Hematopoietic multipotent progenitor cell treated with erythropoietin and hydrocortisone succinate and interleukin-3 and kit ligand, for 8 days (in vitro differentiated cells): ENCODE measurements at places on chromosomes 6 and 20.

DNA sequence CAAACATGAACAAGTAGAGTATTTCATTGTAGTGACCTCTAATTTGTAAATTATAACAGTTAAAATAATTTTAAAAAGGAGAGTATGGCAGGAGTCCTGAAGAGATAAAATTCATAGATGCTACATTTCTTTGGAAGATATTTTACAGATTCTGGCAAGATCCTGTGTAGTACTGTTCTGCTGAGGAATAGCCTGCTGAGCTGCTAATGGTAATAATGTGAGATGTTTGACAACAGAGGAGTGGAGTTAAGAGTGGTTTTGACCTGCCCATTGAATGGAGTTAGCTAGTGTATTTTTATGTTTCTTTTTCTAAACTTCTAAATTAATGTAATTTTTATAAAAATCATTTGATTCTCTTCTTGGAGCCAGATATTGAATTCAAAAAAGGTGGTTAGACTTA lies 11.8 kb downstream of the CLVS2 start:
- DNase-seq: no peak

GRCh38 chr20:23205611-23206041 lies 119.5 kb upstream of the CD93 start:
- DNase-seq: no peak

- no peak for DNase-seq
These were observed 68.1 kb downstream of the PLCB4 start for GRCh38 chr20:9137001-9137400.

- DNase-seq: no peak
These were observed 161.5 kb downstream of the MYLK4 start for GRCh38 chr6:2589171-2589661.

DNA sequence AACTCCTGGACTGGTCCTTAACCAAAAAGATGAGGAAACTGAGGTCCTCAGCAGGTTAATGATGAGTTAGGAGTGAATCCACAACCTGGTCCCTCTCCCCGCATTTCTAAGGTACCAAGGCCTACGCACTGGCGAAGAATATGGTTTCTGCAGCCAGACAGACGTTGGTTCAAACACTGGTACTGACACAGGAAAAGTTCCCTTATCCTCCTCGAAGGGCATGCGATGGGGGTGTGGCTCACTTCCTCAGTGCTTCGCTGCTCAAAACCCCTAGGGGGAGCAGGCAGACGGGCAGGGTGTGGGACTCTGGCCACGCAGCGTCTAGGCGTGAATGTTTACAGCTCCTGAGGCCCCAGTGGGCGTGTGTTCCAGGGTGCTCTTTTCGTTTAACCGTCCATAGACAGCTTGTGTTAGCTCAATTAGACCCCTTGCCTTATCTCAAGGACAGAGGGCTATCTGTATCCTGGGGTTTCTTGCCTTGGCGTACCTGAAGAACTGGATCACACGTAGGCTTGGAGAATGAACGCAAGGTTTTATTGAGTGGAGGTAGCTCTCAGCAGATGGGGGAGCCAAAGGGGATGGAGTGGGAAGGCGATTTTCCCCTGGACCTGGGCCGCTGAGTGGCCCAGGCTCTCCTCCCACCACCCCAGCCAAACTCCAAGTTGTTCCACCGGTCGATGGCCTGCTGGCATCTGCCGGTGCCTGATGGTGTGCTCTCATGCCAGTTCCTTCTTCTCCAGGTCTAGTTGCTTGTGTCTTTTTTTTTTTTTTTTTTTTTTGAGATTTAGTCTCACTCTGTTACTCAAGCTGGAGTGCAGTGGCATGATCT lies 31.8 kb upstream of the PTPN1 start:
- DNase-seq: peak; percentile 94

GRCh38 chr6:142819603-142820337 lies 125.2 kb downstream of the HIVEP2 start:
- DNase-seq: peak; percentile 56

DNA sequence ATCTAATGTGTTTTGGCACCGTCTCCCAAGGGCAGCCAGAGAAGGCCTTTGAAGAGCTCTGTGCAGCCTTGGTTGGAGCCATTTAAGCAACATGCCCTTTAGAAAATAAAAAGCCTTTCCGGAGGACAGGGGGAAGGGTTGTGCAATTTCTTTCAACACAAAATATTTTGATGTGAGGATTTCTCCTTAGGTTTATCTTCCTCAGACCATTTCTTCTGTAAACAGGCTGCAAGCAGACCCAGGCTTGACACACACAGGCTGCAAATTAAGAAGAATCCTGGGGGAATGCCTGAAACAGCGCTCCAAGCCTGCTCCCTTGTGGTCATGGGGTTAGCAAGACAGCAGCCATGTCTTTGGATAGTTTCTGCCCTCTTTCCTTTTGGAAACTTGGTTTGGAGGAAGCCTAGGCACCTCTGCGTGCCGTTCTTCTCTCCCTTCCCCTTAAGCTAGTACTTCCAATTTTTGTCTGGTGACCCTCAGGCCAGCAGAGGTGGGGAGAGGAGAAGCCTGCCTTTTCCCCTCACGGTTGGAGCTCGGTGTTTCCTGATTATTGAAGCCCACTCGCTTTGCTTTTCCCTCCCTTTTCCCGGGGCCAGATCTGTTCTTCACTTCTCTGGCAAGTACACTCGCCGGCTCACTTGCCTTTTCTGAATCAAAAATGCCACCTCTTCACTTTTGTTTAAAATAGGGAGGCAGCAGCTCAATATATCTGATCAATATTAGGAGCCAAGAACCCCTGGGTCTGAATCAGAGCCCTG lies 39.6 kb upstream of the NOX3 start:
- no peak for DNase-seq

GRCh38 chr20:56158489-56158888 lies 90.0 kb upstream of the MC3R start:
- no peak for DNase-seq

DNA sequence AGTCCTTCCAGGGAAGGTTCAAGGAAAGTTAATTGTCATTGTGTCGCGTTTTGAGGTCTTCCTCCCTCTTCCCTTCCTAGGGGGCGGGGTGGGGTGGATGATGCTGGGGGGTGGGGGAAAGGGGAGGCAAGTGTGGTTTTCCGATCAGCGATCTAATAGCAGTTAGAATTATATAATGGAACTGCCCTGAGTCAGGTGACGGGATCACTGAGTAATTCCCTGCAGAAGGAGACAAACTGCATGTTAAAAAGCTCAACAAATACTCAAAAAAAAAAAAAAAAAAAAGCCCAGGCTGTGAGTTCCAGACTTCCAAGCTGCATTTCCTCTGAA lies 240.4 kb downstream of the PHACTR1 start:
- DNase-seq: no peak

GRCh38 chr6:165890404-165890735 lies 227.3 kb upstream of the PDE10A start:
- no peak for DNase-seq

DNA sequence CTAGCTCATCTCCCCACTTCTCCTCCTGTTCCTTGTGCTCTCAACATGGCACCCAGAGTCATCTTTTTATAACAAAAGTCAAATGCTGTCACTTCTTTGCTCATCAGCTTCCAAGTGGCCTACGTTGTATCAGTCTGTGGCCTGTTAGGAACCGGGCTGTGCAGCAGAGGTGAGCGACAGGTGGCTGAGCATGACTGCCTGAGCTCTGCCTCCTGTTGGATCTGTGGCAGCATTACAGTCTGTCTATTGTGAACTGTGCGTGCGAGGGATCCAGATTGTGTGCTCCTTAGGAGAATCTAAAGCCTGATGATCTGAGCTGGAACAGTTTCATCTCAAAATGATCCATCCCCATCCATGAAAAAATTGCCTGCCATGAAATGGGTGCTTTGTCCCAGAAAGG lies 129.6 kb downstream of the FNDC1 start:
- no peak for DNase-seq

DNA sequence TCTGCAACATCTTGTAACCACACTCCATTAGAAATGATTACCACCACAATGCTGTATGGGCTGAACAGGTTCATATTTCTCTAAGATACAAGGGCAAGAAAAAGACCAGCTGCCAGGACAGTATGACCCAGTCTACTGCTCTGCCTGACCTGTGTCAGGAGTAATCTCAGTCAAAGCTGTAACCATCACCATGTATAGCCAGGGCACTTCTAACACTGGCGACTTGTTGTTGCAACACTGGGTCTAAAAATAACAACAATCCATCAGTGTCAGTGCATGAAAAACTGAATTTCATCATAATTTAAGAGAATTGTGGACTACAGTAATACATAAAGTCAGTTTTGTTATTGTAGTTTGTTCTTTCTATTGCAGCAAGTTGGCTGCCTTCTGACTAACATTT lies 738.6 kb upstream of the ADGRB3 start:
- no peak for DNase-seq

- no peak for DNase-seq
These were observed 104.0 kb downstream of the BANF2 start for GRCh38 chr20:17803765-17804164.

DNA sequence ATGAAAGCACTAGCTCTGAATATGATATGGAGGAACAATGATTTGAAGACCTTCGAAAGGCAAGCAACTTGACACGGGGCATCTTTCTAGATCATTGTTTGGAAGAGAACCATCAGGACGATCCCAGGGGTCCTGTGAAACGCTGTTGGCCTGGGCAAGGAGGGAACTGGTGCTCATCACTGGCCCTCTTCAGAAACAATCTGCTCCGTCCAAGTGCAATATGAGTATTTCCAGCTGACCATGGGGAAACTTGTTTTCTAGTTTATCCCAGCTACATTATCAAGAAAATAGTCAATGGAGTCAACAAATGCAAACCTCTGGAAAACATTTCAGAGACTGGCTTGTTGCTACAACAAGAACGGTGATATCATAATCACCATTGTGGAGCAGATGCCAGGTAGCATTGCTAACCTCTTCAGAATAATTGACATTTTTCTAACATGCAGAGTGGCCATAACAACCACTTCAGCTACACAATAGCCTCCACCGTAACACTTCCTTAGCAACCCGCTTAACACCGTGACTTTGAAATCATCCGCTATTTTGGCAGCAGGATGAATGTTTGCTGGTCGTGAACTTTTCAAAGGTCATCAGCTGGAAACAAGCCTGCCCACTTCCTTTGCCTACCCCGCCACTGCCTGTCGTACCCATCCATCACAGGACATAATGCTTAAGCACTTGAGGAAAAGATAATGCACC lies 112.0 kb upstream of the PDE10A start:
- no peak for DNase-seq

DNA sequence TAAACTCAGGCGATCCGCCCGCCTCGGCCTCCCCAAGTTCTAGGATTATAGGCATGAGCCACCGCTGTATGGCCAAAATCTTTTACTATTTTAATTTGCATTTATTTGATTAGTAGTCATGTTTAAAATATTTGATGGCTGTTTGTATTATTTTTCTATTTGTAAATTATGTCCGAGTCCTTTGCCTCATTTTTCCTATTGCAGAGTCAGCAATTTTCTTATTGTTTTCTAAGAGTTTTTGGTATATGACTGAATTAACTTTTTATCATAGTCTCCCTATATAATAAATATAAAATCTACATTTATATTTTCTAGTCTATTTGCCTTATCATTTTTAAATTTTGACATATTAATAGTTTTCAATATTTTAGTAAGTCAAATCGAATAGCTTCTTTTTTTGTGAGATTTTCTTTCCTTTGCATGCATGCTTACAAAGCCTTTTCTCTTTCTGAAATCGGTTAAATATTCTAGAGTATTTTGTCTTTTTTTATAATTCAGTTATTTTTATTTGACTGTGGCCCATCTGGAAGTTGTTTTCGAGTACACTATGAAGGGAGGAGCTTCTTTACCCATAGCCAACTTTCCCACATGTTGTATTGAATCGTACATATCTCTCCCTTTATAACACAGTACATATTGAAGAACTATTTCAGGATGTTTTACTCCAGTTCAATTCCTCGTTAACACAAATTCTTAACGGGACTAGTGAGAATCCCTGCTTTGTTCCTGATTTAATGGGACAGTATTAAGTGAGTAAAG lies 34.5 kb upstream of the RPS6KA2 start:
- no peak for DNase-seq

DNA sequence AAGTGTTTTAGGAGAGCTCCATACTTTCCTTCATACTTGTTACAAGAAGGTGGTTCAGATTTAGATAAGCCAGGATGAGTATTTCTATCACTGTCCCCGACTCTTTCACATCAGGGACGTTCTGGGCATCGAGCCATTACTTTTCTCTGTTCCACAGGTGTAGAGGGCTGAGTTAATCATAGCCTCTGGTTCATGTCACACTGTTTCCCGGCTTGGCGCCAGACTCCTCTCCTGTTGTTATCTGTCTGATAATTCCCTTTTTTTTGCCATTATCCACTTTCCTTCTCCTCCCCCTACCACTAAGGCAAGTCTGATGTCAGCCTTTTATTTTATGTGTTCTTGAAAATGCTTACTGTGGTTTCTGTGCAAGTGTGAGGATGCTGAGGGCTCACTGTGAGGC lies 593.4 kb downstream of the UTRN start:
- no peak for DNase-seq

- DNase-seq: no peak
These were observed 24.6 kb upstream of the ZBTB24 start for GRCh38 chr6:109507490-109508072.

- no peak for DNase-seq
These were observed 678.6 kb downstream of the MAFB start for GRCh38 chr20:40010483-40010882.

- no peak for DNase-seq
These were observed 39.5 kb downstream of the HDDC2 start for GRCh38 chr6:125262016-125263013.

DNA sequence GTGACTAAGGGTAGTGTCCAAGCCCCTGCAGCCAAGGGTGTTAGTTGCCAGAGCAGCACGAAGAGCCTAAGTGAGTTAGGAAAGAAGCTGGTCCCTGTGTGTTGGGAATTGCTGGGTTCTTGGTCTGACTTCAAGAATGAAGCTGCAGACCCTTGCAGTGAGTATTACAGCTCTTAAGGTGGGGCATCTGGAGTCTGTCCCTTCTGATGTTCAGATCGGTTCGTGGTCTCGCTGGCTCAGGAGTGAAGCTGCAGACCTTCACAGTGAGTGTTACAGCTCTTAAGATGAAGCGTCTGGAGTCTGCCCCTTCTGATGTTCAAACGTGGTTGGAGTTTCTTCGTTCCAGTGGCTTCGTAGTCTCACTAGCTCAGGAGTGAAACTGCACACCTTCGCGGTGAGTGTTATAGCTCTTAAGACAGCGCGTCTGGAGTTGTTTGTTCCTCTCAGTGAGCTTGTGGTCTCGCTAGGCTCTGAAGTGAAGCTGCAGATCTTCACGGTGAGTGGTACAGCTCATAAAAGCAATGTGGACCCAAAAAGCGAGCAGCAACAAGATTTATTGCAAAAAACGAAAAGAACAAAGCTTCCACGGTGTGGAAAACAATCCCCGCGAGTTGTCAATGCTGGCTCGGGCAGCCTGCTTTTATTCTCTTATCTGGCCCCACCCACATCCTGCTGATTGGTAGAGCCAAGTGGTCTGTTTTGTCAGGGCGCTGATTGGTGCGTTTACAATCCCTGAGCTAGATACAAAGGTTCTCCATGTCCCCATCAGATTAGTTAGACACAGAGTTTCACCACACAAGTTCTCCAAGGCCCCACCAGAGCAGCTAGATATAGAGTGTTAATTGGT lies 31.8 kb downstream of the PXDC1 start:
- no peak for DNase-seq

DNA sequence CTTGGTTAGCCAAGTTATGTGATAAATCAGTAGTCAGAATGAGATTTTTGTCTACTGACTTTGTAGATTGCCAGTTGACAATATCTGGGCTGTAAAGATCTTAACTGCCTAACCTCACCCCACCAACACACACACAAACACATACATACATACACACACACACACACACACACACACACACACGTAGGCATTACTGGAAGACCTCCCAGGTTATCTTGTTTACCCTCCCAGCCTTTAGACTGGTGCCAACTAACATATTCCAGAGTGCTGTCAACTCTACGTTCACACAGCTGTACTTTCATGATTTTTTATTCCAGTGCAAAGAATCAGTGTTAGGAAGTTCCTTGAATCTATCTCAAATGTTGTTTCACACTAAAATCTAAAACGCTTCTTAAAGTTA lies 38.9 kb downstream of the BMP5 start:
- no peak for DNase-seq
